ENCODE measurements at places on chromosomes 5 and 9.

- DNase-seq = no peak
Observed at GRCh38 chr5:109580225-109580624, 109.5 kb upstream of the MAN2A1 start.

- no peak for DNase-seq
Observed at GRCh38 chr9:135443797-135444425, 35.7 kb upstream of the PPP1R26 start.

DNA sequence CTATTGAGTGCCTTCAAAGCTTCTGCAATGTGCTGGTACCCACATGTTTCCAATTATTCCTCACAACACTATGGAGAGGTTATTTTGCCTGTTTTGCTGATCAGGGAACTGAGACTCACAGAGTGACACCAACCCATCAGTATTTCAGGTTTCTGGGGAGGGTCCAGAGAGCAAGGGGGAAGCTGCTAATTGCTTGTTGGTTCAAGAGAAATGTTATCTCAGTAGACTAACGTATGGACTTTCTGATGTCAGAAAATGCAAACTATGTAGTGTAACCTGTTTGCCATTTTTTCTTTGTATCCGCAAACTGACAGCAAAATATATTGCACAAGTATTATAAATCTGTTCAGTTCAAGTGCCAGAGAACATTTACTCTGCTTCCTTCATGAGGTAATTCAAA lies 108.3 kb upstream of the MSX2 start:
- no peak for DNase-seq

GRCh38 chr9:76552751-76553455 lies 93.9 kb downstream of the GCNT1 start:
- DNase-seq = no peak

DNA sequence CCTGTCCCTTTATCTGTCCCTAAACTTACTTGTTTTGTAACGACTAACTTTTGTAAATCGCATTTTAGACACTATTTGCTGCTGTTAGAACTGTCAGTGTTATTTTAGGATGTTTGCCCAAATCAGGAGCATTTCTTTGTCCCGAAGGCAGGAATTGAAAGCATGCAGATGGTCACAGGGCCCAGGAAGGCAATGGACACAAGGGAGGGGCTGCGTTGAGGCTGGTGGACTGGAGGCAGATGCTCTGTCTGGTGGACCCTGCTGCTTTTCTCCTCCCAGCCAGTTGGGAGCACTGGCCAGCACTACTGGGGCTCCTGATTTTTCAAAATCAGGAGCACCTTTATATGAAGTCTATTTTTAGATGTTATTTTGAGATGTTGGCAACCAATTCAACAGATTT lies 31.7 kb downstream of the DOCK2 start:
- DNase-seq = no peak

DNA sequence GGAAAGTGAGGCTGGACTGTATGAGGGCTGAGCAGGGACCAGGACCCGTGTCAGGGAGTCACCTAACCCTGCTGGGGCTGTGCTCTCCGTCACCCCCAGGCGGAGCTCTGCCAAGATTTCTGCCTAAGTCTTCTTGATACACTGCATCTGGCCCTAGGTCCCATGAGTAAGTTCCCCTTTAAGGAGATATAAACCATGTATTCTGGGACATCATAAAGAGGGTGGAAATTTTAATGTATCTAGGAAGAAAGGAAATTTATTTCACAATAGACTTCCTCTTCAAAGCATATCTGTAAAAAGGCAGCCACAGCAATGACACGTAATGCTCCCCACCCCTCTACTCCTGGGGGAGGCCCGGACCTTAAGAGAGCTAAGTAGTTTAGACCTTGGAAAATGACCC lies 183.4 kb downstream of the FBXL7 start:
- no peak for DNase-seq

GRCh38 chr5:140148508-140148907 lies 22.8 kb downstream of the IGIP start:
- no peak for DNase-seq

GRCh38 chr5:32018476-32019436 lies 155.4 kb downstream of the GOLPH3 start:
- no peak for DNase-seq

DNA sequence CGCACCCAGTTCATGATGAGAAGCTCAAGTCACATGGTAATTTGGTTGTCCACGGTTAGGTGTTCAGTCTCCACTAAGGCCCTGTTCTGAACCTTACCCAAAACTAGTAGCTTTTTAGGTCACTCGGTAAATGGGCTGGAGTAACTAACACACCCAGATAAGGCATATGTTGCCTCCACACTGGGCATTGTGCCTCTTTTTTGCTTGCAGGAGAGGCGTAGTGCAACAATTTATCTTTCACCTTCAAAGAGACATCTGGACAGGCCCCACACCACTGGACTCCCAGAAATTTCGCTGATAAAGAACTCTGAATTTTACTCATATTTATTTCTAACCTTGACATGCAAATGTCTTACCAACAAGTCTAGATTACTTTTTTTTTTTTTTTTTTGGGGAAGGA lies 16.8 kb upstream of the PTGES start:
- no peak for DNase-seq

- DNase-seq = no peak
Observed at GRCh38 chr9:116286297-116286696, 132.7 kb downstream of the PAPPA start.

GRCh38 chr5:89447027-89447426 lies 564.0 kb upstream of the MEF2C start:
- DNase-seq = no peak

DNA sequence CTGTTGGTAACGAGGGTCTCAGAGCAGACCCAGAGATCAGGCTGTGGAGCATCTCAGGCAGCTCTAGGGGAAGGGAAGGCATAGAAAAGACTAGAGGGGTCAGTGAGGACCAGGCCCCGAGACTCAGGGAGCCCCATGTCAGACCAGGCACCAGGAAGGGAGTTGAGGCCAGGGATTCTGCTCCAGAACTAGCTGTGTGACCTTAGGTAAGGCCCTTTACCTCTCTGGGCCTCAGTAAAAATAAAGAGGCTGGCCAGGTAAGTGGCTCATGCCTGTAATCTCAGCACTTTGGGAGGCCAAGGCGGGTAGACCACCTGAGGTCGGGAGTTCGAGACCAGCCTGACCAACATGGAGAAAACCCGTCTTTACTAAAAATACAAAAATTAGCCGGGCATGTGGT lies 176.4 kb upstream of the IER5L start:
- DNase-seq = no peak

DNA sequence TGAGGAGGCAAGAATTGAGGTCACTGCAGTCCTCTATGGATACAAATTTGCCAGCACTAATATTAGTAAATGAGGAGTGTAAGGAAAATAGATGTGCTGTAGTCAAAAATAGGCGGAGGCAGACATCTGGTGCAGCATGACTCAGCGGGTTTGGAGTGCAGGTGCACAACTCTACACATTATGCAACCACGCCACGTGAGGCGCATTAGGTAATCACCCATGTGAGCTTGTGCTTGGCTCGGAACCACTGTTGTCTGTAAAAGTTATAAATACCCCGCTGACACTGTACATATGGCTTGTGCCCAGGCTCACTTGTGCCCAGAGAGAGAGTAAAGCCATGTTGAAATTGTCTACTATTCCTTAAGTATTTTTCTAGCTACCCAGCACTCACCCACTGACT lies 623.5 kb upstream of the NUDT12 start:
- no peak for DNase-seq

DNA sequence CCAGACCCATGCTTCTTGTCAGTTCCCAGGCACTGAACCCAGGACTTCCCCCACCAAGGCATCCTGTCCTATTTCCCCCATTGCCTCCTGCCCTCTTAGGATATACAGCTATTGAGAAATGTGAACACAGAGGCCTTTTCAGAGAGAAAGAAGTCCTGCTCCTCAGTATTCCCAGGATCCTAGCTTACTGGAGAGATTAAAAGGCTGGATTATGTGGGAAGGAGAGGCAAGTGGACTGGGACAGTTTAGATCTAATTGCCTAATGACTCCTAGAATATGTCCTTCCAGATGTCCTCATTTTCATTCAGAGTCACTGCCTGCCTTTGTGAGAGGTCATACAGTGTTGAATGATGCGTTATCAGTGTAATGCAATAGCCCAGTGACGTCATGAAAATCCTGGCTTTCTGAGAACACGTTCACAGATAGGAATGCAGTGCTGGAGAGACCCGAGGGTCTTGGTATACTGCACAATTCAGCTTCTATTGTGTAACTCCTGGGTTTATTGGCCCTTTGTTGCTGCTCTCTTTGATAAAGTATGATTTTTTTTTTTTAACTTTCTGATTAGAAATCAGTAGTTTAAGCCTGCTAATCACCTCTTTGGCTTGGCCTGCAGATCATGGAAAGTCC lies 26.2 kb downstream of the WWC1 start:
- no peak for DNase-seq

DNA sequence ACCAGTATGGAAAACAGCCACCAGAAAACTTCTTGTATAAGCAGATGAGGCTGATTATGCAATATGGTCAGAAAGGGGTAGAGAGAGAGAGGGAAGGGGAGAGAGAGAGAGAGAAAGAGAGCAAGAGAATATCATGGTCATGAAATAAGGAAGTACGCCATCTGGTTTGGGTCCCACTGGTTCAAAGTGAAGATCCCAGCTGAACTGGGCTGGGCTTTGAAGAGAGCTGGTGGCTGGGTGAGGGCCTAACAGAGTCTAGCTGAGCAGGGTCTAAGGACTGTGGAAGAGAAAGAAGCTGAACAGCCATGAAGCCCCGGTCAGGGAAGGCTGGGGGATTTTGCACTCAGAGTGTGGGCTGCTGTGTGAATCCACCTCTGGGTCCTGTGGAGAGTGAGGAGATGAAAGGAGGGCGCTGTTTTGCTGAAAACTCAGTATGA lies 14.6 kb downstream of the TRIM14 start:
- DNase-seq = no peak

GRCh38 chr9:88587182-88587581 lies 52.2 kb downstream of the NXNL2 start:
- no peak for DNase-seq

- DNase-seq = no peak
Observed at GRCh38 chr9:21634951-21635350, 152.8 kb upstream of the IFNE start.

DNA sequence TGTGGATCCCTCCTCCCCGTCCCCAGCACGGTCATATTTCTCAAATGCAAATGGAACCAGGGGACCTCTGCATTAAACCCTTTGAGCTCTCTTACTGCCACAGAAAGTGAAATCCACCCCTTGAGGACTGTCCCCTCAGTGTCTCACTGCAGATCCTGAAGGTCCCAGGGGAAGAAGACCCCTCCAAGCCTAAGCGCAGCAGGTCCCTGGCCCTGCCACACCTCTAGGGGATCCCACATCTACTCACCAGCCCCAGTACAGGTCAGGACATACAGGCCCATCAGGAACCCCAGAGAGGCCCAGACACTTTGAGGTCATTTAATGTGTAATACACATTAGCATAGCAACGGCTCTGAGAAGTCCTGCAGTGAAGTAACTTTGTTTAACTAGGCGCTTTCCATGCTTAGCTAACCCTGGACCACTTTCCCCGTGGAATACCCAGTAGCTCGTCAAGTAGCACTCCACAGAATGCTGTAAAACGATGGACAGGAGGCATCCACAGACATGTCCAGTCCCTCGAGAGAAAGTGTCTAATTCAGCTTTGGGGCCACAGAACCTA lies 54.7 kb upstream of the ALDH1B1 start:
- no peak for DNase-seq

DNA sequence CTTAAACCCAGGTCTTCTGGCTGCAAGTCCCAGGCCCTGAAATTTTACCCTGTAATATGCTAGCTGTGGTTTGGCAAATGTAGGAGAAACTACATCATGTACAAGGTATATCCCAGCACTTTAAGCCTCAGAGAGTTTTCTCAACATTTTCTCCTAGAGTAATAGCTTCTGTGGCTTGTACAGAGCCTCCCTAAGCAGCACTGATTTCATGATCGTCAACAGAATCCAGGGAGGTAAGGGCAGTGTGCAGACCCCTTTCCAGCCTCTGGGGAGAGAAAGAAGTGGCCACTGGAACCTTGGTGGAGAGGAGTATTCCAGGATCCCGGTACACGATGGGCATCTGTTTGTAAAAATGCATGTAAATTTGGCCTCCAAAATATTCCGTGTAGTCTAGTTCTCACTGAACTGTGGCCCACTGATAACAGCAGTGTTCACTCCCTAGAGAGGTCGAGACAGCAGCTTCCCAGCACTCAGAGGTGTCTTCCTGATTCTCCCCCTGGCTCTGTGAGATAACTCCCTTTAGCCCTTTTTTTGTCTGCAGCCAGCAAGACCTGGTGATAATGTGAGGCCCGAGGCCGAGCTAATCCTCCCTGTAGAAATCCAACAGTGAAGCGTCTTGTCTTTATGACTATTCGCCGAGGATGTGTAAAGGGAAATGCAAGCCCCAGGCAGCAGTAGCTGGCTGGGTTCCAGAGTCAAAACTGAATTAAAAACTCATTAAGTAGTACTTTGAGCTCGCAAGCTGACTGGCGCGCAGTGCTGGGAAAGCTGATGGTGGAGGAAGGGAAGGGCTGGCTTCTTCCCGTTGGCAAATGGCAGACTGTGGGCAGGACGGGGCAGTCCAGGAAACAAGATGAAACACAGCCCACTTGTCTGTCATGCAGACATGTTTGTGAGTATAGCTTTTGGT lies 59.0 kb downstream of the MAP1B start:
- DNase-seq = no peak

DNA sequence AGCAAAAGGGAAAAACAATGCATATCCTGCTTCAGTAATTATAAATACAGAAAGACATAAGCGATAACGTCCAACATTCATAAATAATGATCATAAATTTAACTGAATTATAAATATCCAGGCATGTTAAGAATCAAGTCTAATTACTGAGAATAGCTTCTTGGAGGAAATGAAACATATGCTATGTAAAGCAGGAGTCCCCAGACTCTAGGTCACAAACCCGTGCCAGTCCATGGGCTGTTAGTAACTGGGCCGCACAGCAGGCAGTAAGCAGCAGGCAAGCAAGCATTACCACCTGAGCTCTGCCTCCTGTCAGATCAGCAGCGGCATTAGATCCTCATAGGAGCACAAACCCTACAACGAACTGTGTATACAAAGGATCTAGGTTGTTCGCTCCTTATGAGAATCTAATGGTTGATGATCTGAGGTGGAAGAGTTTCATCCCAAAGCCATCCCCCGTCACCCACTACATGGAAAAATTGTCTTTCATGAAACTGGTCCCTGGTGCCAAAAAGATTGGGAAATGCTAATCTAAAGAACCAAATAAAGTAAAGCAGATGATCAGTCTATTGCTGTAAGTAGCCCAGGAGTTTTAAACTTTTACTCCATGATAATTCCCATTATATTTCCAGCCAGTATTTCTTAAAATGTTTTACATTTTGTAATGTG lies 50.4 kb downstream of the CERT1 start:
- no peak for DNase-seq

- no peak for DNase-seq
Observed at GRCh38 chr5:178940569-178941360, at the start of gene ZNF454. Gene ZNF454 (plus strand): TSS chr5:178941198. CDS start chr5:178942792, 1,594 bp downstream.

DNA sequence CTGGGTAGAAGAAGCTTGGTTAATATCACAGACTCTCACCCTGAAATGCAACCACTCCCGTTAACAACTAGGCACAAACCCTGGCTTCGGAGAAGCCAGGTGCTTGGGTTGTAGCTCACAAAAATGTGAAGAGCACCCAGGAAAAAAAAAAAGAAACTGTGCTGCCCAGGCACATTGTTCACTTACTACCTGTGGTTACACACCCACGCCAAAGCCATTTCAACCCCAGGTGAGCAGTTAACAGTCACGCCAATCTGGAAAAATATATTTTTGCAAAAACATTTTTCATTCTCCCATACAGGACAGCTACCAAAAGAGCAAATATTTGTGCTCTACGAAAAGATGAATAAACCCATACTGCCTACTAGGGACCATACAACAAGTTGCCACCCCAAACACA lies 49.2 kb downstream of the SIL1 start:
- no peak for DNase-seq

All from stimulated activated CD4-positive, alpha-beta T cell treated with anti-CD3 and anti-CD28 coated beads, Interleukin-15, amount 100 ng/mL, for 48 hours (primary cell).